ENCODE measurements at places on chromosomes 3 and 15.

GRCh38 chr3:15310491-15311370 is 21.7 kb downstream of the SH3BP5 start:
- no peak for DNase-seq

GRCh38 chr15:49229922-49230321 is 59.9 kb downstream of the GALK2 start:
- peak; percentile 15 for DNase-seq

- no peak for DNase-seq
These were observed 218.8 kb upstream of the STRIT1 start for GRCh38 chr3:155512175-155512866.

DNA sequence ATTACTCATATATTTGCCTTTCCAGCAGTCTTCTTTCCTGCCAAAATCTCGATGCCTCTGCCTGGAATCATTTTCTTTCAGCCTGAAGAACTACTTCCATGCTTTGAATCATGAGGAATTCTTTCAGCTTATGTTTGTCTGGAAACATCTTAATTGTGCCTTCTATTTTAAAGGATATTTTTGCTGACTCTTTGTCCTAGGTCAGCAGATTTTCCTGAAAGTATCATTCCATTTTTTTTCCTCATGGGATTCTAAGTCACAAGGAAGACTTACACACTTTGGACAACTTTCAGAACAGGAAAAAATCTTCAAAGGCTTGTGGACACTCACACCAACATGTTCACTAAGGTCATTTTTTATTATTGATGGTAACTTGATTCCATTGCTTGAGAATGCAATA is 10.1 kb downstream of the PRR23E start:
- no peak for DNase-seq

DNA sequence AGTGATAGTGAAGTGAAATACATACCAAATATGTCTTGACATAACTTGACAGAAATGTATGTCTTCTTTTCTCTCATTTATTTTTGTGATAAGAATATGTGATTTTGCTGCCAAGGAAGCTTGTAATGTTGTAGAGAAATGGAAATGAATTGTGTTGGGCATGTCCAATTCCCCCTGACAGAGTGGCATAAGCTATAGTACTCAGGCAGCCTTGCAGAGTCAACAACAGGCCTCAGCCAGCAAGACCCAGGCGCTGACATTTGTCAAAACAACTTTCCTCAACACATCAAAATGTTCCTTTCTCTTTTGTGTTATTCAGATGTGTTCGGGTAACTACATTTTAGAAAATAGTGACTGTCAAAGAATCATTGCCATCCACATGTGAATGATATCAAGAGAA is 538.1 kb upstream of the ATP11B start:
- DNase-seq = no peak

DNA sequence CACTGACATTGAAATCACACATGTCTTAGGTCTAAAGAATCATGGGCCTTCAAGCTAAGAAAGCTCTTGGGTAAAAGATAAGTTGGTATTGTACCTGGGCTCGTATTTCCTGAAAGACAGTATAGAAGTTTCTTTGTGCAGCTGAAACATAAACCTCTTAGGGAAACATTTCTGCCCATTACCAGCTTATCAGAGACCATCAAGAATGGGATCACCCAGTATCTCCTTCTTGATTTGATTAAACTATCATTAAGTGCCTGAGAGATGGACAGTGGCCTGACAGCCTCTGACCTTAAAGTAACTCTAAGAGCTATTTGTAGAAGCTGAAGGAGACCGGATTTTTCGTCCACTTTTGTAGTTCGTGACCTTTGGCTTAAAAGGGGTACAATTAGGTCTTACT is 265.3 kb downstream of the ERC2 start:
- no peak for DNase-seq

GRCh38 chr3:53599771-53600170 is 105.4 kb downstream of the CACNA1D start:
- no peak for DNase-seq

- DNase-seq = peak; percentile 48
These were observed 50.0 kb downstream of the CYP19A1 start for GRCh38 chr15:51288143-51289065.

GRCh38 chr3:51391566-51392354 is 675 bp downstream of the RBM15B start:
- peak; percentile 40 for DNase-seq

GRCh38 chr3:184346480-184347190 is 9.2 kb downstream of the FAM131A start:
- DNase-seq = no peak

- no peak for DNase-seq
These were observed 259.1 kb upstream of the TPM1 start for GRCh38 chr15:62783303-62783957.

GRCh38 chr3:101720851-101721840 is 3.3 kb upstream of the CEP97 start:
- DNase-seq = no peak

DNA sequence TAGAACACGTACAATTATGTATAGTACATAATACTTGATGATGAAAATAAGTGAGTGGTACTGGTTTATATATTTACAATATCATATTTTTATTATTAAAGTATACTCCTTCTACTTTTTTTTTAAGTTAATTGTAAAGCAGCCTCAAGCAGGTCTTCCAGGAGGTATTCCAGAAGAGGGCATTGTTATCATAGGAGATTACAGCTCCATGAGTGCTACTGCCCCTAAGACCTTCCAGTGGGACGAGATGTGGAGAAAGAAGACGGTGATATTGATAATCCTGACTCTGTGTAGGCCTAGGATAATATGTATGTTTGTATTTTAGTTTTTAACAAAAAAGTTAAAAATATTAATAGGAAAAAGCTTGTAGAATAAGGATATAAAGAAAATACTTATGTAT is 40.3 kb upstream of the SCN5A start:
- no peak for DNase-seq

DNA sequence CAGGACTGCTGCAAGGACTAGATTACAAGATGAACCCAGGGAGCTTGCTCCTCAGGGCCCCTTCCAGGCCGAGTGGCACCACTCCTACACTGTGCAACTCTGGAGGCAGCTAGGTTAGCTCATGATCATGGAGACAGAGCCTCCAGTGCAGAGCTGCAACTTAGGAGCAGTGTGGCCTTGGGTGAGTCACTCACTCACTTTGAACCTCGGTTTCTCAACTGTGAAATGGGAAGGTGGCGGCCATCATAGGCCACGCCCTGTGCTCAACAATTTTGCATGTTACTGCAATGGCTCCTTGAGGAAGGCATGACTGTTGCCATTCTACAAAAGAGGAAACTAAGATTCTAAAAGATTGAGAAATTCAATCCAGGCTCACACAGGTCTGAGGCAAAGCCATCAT is 11.2 kb upstream of the CXCR6 start:
- peak; percentile 95 for DNase-seq

GRCh38 chr3:4831580-4831950 is 147.7 kb upstream of the BHLHE40 start:
- DNase-seq = no peak

All from inflammatory macrophage (primary cell).